ENCODE measurements at places on chromosomes 5 and 9.

GRCh38 chr5:153525536-153525935 lies 35.1 kb downstream of the GRIA1 start:
- no peak for DNase-seq

GRCh38 chr5:41176952-41177351 lies 36.4 kb downstream of the C6 start:
- no peak for DNase-seq

- no peak for DNase-seq
Observed at GRCh38 chr9:137757139-137757538, 120.4 kb upstream of the CACNA1B start.

DNA sequence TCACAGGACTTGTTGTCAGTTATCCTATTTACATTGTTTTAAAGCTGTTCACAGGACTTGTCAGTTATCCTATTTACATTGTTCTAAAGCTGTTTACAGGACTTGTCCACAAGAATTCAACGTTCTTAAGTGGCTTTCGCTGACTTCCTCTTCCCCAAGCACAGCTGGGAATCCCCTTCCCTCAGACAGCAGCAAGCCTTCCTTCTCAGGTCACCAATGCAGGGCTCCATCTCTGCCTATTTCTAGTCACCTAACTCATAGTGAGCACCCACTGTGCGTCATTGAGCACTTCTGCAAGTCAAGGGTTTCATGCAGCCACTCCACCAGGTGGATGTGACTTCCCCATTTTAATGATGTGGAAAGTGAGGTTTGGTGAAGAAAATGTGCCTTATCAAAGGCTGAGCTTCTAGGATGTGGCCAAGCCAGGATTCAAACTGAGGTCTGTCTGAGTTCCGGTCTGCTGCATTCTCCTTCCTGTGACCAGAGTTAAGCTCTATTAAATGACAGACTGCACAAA lies 109.8 kb upstream of the ZNF462 start:
- no peak for DNase-seq

- no peak for DNase-seq
Observed at GRCh38 chr5:144032375-144032774, 138.1 kb downstream of the YIPF5 start.

- no peak for DNase-seq
Observed at GRCh38 chr5:65762234-65762633, 40.2 kb downstream of the NLN start.
